ENCODE measurements at places on chromosomes 12 and 14.

DNA sequence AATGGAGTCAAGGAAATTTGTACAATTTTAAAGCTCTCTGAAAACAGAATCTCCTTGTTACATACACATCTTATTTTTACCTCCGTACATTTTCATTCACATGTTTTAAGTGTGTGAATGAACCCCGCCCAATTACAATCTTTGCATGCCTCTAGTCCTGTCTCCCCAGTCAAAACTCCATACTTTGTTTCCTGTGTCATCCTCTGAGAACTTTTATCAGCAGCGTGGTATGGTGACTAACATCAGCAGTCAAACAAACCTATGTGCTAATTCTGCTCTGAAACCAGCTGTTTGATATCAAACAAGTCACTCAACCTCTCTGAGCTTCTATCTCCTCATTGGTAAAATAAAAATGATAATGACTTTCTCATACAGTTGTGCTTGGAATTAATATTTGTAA, 15.8 kb upstream of the ERGIC2 start:
- DNase-seq = no peak

GRCh38 chr12:106955377-106956047, at the start of gene TMEM263:
TSS of gene TMEM263 (plus strand) at chr12:106955907. CDS start at chr12:106967117, 11,210 bp downstream.
- peak; percentile 95 for DNase-seq

DNA sequence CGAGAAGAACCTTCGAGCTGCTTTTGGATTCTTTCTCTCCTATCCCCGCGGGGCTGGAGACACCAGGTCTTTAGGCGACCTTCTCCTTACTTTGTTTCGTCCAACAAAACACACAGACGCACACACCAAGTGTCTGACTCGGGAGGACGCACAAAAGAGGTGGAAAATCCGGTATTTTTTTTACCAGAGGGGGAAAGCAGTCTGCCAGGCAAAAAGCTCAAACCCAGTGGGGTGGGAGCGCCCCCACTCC, 2.1 kb downstream of the SIX4 start:
- no peak for DNase-seq

- no peak for DNase-seq
Measured at GRCh38 chr12:52480073-52480472, 6.5 kb upstream of the KRT6C start.

DNA sequence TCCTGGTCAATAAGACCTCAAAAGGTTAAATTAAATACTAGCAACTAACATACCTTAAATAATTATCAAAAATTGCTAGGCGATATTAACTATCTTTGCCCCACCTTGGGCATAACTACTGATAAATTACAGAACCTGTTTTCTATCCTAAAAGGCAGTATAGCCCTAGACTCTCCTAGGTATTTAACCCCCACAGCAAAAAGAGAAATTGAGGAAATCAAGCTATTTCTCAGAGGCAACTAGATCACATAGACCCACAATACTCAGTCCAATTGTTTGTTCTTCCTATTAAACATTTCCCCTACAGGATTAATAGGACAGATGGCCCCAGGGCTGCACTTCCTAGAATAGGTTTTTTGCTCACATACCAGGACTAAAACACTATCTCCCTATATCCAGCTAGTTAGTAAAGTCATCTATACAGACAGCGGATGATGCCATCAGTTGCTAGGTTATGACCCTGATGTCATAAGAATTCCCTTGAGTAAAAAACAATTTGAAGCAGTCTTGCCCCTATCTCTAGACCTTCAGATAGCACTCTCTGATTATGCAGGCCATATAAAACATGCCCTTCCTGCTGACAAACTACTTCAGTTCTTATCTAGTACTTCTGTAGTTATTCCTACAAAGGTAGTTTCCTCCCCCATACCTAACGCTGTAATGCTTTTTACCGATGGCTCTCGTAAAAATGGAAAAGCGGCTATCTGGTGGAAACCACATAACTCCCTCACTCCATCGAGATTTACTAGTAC, 118.4 kb downstream of the PPHLN1 start:
- no peak for DNase-seq

GRCh38 chr12:104958805-104959334, 780 bp upstream of the SLC41A2 start:
- peak; percentile 3 for DNase-seq

DNA sequence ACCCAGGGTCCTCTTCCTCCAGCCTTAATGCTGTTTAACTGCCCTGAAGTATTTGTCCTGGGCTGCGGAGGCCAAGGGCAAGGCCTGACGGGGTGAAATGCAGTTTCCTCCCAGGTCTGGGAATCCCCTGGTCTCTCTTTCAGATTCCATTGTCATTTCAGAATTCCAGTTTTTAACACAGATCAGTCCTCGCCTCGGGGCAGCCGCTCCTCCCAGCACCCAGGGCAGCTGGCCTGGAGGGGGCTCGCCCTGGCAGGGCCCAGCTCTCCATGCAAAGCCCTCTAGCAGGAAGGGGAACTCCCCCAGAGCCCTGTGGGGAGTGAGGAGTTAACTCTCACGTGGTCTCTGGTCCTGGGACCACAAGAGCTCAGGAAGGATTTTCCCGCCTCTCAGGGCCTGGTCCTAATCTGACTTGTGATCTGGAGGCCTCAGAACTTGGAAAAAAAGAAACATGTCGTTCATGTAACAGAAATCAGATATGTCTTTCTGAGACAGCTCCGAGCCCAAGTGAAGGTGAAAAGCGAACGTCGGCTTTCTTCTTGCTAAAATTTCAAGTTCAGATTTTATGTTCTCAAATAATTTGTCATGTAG, 265.6 kb upstream of the SFSWAP start:
- DNase-seq = no peak

DNA sequence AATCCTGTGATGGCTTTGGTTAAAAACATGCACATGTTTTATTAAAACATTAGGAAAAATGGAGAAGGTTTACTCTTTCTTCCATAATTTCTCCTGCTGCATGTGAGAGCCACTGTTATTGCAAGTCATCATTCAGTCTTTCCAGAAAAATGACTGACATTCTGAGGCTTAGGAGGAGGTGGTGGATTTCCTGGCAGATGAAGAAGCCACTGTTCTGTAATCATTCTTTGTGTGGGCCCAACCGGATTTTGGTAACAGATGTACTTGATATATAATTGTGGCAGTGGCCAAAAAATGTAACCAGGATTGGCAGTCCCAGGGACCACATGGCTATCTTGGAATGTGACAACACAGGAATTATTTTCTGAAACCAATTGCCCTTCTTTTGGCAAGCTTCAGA, 120.2 kb downstream of the DAAM1 start:
- no peak for DNase-seq

GRCh38 chr14:59633486-59633885, 56.9 kb upstream of the CCDC175 start:
- no peak for DNase-seq

Data from OCI-LY7 (cell line).